ENCODE measurements at places on chromosomes 12 and 14.

- DNase-seq, result no peak
Measured at GRCh38 chr12:128820723-128821432, 2.9 kb downstream of the SLC15A4 start.

- DNase-seq, result no peak
Measured at GRCh38 chr12:91994208-91994797, 151.3 kb downstream of the BTG1 start.

DNA sequence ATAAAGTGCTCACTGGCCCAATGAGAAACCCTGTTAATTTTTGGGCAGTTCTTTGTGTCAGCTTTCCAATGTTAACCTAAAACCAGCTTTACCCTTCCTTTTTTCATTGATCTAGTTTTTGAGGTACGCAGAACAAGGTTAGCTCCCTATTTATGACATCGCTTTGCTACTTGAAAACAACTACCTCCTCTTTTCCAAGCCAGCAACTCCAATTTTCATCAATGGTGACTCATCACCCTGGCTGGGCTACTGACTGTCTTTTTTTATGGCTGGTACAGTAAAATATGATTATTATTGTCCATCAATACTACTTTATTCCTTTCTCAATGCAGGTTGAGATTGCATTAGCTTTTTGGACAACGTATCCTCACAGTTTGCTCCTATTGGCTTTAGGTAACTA, 22.5 kb upstream of the AKAP6 start:
- DNase-seq, result no peak

DNA sequence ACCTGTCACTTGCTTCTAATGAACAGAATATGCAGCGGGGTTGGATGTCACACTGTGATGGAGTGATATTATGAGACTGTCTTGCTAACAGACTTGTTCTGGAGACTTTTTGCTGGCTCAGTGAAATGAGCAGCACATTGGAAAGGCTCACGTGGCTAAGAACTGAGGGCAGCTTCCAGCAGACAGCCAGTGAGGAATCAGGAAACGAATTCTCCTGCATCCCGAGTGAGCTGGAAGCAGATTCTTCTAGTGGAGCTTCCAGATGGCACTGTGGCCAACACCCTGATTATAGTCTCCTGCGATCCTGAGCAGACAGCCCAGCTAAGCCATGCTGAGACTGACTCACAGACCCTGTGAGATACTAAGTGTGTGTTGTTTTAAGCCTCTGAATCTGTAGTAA, 16.1 kb upstream of the TSPAN9 start:
- no peak for DNase-seq

DNA sequence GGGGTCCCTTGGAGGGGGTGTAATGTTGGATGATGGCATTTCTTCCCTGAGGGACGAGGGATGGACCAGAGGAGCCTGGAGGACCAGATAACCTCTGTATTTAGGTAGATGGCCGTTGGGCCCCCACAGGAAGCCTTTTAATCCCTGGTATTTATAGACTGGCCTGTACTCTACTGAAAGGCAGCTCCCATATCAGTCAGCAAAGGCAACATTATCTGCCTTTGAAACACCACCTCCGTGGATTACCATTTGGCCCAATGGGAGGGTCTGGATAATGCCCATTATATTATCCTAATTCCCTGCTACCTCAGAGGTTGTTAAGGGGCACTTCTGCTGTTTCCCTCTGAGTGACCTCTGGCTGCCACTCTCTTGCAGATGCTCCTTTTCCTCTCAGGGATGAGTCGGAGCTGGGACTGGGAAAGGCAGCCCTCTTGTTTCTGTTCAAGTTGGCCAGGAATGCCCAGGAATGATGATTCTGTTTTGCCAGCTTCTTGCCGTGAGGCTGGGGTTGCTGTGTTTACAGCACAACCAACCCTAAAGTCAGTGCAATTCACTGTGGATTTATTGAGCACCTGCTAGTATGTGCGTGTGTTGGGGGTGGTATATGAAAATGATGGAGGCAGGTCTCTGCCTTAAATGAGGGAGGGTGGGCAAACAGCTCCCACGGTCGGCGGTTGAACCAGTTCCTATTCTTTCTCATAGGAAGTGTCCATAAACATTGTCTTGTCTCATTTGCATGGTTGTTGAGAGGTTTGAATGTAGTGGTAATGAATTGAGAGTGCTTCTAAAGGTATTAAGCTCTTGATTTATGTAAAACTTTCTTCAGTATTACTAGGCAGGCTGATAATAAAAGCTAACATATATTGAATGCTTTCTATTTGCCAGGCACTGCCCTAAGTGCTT, 18.1 kb downstream of the SUSD6 start:
- DNase-seq, result no peak

DNA sequence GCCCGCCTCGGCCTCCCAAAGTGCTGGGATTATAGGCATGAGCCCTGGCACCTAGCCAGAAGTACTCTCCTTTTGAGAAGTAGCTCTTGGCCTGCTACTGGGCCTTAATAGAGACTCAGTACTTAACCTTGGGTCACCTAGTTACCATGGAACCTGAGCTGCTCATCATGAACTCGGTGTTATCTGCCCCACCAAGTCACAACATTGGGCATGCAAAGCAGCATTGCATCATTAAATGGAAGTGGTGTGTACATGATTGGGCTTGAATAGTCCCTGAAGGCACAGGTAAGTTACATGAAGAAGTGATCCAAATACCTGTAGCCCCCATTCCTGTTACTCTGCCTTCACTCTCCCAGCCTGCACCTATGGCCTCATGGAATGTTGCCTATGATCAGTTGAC, 18.0 kb upstream of the ATF7 start:
- DNase-seq, result no peak

DNA sequence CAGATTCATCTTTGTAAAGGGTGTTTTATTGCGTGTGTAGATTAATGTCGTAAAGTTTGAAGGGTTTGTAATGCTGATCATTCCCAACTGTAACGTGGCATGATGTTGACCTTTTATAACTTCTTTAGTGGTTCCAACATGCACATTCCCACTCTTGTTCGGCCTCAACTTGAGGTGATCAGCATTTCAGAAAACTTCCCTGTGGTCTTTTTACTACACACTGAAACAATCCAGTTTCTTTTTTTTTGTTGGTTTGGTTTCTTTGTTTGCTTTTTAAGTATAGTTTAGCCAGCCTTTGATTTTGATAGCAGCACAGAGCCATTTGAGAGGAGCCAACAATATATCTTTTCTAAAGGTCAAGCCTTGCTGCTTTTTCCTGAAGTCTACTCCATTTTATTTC, 22.8 kb downstream of the UTP20 start:
- DNase-seq, result no peak

DNA sequence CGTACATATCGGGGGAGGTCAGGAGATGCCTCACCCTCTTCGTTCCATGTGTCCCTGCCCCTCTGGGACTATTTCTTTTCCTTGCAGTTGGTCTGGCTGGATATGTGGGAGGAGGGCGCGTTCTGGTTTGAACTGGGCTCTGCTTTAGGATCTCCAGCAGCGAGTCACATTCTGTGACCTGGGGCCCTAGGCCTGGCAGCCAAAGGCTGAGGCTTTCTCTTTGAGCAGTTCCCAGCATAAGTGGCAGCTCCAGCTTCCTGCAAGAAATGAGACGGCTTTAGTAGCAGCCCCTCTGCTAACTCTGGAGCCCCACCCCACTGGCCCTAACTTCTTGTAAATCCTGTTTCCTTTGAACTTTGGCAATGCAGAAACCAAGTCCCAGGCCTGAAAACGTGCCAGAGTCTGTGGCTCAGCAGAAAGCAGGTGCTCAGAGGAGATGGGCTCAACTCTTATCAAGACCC, 274.8 kb downstream of the DPF3 start:
- DNase-seq, result no peak

DNA sequence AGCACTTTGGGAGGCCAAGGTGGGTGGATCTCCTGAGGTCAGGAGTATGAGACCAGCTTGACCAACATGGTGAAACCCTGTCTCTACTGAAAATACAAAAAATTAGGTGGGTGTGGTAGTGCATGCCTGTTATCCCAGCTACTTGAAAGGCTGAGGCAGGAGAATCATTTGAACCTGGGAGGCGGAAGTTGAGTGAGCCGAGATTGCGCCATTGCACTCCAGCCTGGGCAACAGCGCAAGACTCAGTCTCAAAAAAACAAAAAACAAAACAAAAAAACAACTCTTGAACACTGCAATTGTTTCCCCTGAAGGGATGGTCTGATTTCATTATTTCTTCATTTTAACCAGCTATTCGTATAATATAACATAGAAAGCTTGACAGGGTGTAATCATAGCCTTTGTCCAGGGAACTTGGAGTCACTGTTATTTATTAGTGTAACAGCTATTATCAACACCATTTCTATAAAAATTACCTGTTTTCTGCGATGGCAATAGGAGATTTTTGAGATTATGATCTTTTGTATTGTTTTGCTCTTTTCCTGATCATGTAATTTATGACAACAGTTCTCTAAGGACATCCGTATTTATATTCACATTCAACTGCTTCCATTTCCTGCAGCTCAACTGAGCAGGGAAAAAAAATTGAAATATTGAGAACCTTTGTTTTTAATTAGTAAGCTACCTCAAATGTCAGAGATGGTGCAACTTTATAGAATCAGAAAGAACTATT, 94.7 kb downstream of the DIP2B start:
- no peak for DNase-seq

- DNase-seq, result no peak
Measured at GRCh38 chr12:110183386-110183785, 59.2 kb downstream of the IFT81 start.

DNA sequence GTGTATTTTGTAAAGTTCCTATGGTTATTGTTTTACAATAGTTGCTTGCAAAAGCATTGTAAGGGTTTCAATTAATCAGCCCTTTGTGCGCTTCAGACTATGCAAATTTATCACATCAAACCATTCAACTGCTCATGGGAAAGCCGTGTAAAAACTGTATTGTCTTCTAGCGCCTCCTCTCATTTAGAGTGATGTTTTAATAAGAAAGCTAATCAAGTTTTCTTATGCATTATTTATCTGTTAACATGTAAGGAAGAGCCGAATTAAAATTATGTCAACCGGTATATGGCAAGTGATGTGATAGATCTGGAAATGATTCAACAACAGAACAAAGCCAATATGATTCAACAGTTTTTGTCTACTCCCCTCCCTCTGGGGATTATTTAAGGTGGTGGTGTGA, 92.5 kb upstream of the RFX4 start:
- DNase-seq, result no peak

- no peak for DNase-seq
Measured at GRCh38 chr12:15355766-15356165, 33.5 kb downstream of the PTPRO start.

GRCh38 chr14:102138535-102138934, 1.2 kb upstream of the WDR20 start:
- DNase-seq, result no peak

- DNase-seq, result no peak
Measured at GRCh38 chr14:52400846-52401245, 86.7 kb downstream of the PTGER2 start.

DNA sequence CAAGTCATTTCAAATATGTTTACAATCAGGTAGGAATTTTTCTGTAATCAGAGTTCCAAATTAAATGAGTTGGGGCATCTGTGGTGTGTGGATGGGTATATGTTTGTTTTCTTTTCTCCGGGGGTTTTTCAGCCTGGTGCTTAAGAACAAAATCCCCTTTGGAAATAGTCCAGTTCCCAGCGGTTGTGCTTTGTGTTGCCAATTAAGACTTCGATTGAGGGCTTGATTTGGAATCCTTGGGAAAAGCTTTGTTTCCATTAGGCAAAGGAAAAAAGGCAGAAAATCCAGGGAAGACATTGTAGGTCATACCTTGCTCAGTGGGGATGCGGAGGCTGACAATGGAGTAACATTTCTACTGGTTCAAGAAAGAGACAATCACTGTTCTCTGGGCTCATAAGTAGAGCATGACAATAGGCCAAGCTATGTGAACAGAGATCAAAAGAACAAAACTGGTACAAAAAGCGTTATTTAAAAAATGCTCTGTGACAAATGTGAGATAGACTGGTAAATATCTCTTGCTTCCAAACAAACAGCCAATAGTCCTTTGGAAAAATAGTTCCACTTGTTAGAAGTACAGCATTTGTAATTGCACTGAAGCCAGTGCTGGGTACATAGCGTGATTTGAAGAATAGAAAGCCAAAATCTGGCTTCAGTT, 79.7 kb downstream of the EML1 start:
- DNase-seq, result no peak

DNA sequence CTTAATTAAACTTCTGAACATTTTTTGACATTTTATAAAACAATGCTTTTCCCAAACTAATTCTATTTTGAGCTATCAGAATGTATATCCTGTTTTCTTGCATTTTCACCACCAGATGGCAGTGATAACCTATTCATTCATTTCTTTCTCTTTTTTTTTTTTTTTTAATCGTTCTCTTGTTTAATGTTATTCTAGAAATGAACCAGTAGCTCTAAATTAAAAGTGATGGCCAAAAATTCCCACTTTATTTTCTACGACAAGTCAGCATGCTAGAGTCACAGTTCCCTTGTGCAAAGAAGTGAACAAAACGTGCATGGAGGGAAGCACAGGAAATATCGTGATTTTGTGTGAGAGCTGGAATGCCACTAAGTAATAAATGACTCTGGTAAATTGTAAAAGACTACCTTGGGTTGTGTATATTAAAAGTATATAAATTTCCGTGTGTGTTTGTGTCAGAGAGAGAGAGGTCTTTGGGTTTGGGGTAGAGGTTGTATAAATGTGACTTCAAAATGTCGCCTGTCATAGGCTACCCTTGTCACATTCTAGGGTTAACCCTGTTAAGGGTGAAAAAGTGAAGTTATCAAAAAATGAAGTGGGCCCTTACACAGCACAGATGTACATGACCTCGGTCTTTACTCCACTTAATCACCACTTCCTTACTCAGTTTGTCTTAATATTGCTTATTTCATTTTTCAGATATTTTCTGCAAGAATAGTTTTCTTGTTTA, 40.4 kb upstream of the LDHB start:
- no peak for DNase-seq

GRCh38 chr14:51684760-51685159, 33.0 kb downstream of the FRMD6 start:
- no peak for DNase-seq

DNA sequence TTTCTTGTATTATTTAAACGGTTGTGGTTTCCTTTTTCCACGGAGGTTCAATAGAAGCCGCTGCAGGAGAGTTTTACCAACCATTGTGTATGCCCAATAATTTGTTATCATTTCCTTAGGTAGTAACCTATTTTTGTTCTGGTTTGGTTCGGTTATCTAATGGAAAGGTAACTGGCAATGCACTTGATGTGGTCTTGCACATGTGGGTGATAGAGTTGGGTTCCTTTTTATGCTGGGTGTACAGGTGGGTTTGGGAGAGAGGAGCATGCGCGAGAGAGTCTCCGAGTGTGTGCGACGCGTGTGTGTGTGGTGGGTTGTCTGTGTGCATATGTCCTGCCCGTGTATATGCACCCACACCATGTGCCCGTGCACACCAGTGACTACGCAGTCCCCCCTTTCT, 102.7 kb upstream of the FKBP4 start:
- no peak for DNase-seq

- no peak for DNase-seq
Measured at GRCh38 chr12:25708661-25709060, 155.6 kb upstream of the LMNTD1 start.

- no peak for DNase-seq
Measured at GRCh38 chr14:75059642-75060041, 4.2 kb downstream of the ACYP1 start.

GRCh38 chr12:23221066-23221465, 596.1 kb downstream of the ETNK1 start:
- DNase-seq, result no peak

- DNase-seq, result no peak
Measured at GRCh38 chr14:104821971-104822608, 21.2 kb downstream of the ZBTB42 start.
